Dermis microvascular lymphatic vessel endothelial cell (primary cell): ENCODE measurements at places on chromosomes 6 and 20. TPM values are rescaled to one million over a fixed set of nuclear protein-coding genes. Genes with fewer than 3 reads are reported as not detected.
A peak's percentile ranks its signal among the peaks of the same experiment; 100 is the strongest.

GRCh38 chr20:51313358-51313827 lies 229.1 kb downstream of the NFATC2 start:
- DNase-seq: peak; percentile 43

DNA sequence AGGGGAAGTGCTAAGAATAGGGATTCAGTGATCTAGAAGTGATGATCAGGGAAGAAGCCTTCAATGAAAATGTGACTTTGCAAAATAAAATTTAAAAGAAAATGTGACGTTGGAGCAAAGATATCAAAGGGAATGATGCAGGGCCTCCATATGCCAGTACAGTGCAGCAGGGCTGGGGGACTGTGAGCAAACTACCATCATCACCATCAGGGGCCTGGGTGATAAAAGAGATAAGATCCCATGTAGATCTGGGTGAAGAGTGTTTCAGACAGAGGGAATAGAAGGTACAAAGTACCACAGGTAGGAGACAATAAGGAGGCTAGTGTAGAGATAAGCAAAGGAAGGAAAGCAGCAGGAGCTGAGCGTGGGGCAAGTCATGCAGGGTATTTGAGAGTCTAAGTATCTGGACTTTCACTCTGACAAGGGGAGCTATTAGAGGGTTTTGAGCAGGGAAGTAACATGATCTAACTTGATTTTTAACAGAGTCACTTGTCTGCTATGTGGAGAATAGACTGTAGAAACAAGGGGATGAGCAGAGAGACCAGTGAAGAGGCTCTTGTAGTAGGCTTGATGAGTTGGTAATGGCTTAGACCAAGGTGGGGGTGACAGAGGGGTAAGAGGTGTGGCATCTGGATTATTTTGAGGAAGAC lies 295.6 kb downstream of the ZFAND3 start:
- no peak for DNase-seq

DNA sequence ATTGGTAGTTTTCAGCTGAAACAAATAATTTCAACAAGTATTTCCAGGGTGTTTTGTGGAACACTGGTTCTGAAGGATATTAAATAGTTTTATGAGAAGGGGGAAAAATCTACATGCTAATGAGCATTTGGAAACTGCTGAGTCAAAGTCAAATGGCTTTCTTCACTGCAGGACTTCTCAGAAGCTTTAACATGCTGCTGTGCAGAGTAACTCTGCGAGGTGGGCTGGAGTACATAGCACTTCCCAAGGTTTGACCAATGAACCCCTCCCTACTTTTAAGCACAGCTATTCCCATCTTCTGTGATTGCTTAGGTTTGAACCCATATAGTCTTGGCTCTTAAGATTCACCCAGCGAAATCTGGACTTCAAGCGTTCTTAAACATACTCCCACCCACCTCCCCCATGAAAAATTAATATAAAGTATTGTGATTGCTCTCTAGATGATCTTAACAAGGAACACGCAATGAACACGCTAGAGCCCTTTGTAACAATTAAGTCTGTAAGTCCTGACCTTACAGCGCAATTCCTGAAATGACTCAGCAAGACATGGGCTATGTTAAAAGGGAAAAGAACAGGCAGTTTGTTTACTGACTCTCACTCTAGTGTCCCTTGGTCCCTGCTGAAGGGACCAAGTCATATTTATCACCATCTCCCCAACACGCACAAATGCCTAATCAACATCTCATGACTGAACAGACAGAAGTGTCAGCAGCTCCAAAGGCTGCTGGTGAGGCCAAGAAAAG lies 105.2 kb downstream of the NFATC2 start:
- no peak for DNase-seq

GRCh38 chr20:57198132-57199072 lies 68.0 kb downstream of the BMP7 start:
- DNase-seq: no peak

GRCh38 chr6:7153789-7154188 lies 46.0 kb downstream of the RREB1 start:
- no peak for DNase-seq

- DNase-seq: no peak
Measured at GRCh38 chr20:15317546-15318232, 980.3 kb upstream of the FLRT3 start.

DNA sequence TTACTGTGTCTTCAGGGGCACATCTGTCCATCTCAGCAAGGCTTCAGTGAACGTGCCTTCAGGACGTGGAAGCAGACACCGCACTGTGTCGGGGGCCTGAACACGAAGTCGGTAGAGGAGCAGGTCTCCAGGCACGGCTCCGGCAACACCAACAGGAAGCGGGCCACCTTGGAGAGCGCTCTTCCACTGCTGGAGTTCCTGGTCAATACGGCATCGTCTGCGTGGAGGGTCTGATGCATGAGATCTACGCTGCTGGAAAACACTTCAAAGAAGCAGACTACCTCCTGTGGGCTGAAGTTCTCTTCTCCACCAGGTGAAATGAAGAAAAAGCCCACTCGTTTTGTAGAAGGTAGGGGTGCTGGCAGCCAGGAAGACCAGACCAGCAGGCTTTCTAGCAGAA lies 69.3 kb upstream of the SLCO4A1 start:
- no peak for DNase-seq

DNA sequence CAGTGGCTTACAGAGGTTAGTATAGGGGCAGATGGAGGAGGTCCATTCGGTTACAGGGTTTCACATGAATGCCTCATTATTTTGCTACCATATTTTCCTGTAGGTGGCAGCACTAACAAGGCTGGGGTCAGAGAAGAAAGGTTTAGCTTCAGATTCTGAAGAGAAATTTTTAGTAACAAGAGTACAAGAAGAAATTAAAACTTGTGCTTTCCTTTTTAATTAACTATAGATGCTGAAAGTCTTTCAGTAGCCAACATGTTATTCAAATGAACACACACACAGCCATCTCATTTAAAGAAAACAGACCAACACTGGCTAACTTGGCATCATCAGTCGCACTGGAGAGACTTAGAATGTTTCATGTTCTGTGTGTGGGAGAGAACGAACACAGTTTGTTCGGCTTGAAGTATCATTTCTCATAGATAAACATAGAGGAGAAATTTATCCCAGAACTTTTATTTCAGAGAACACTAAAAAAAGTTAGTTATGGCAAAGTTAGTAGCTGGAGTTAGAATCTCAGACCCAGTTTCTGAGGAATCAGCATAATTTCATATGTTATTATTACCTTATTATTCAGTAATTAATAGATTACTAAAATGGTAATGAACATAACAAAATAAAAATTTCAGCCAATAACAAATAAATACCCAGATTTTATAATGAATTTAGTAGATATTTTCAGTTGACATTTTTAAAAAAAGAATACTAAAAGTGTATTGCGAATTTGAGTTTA lies 314.0 kb upstream of the RSPO3 start:
- peak; percentile 60 for DNase-seq

DNA sequence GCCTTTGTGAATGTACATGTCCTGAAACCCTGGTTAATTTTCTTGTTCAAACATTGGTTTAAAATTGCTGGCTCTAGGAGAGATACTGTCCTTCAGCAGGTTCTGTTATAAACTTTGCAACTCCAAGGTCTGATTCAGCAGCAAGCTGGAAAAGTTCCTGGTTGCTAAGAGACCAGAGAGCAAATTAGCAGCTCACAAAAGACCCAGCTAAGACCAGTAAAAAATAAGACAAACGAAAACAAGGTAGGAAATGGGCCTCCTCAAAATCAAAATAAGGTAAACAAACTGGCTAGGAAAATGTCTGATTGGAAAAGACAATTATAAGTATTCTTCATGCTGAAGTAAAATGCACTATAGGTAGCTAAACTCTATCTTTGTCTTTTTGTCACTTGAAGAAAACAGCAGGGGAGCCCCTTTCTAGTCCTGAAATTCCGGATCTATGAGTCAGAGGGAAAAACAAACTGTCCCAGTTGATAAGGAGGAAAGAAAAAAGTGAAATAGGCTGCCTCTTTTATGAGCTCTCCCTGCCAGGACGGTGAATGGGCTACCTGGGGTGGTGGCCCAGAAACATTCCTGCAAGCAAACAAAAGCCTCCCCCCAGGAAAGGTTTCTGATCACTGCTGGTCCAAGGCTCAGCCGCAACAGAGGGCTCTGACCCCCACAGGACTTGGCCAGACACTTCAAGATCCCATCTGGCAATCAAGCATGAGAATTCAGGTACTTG lies 41.6 kb downstream of the UNC5CL start:
- peak; percentile 84 for DNase-seq

DNA sequence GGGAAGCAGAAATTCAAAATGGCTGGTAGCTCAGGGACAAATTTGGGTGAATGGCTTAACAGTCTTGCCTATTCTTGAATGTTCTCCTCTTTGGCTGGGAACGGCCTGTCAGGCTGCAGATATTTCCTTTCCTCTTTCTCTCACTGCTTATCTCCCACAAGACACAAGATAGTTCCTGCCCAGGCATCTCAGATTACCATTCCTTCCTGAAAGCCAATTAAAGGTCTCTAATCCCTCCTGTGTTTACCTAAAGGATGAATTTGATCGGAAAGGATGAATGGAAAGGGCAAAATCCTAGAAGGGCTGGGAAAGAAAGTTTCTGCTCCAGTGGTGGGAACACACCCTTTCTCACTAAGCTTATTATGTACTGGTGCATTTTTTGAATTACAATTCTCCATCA lies 95.9 kb upstream of the JAG1 start:
- no peak for DNase-seq

The HLA-DQB1 gene
- under 0.01 and 0.13 TPM in 2 replicates for total RNA-seq

The OPN5 gene
- total RNA-seq: not detected in 2 replicates

The ENTPD6 gene
- total RNA-seq: 31.3 and 43.0 TPM in 2 replicates

The HLA-F gene
- 15.0 and 22.3 TPM in 2 replicates for total RNA-seq
